ENCODE measurements at places on chromosomes 6 and 20. TPM values are rescaled to one million over a fixed set of nuclear protein-coding genes. Genes with fewer than 3 reads are reported as not detected.

Gene B3GAT2
- total RNA-seq, result not detected

Gene GRIK2
- total RNA-seq, result 8.8 TPM

Gene BTN3A1
- 16.7 TPM for total RNA-seq

Gene HLA-DRB1
- 25.5 TPM for total RNA-seq

Gene COX4I2
- 2.5 TPM for total RNA-seq

Gene DLK2
- 3.9 TPM for total RNA-seq

Gene MEP1A
- not detected for total RNA-seq

Gene HLA-DRA
- 158 TPM for total RNA-seq

Gene HLA-DQA1
- 7.4 TPM for total RNA-seq

Gene SLC22A16
- not detected for total RNA-seq

Gene CD164
- 115 TPM for total RNA-seq

Gene ISM1
- total RNA-seq, result 14.5 TPM

Gene PGC
- total RNA-seq, result 3.4 TPM

Gene CALHM4
- not detected for total RNA-seq

Gene TBXT
- total RNA-seq, result not detected

Gene RHAG
- 2.5 TPM for total RNA-seq

Gene SUPT3H
- total RNA-seq, result 4.2 TPM

Gene CAGE1
- not detected for total RNA-seq

Gene RNF144B
- 6.9 TPM for total RNA-seq

Gene DZANK1
- total RNA-seq, result 2.9 TPM

Gene TCF21
- total RNA-seq, result 12.5 TPM

Gene GUCA1A
- not detected for total RNA-seq

Gene GJA10
- not detected for total RNA-seq

Gene TRPC4AP
- total RNA-seq, result 61.9 TPM

Gene DLGAP4
- 77.3 TPM for total RNA-seq

Gene TAP2
- total RNA-seq, result 19.9 TPM

Gene POM121L2
- total RNA-seq, result not detected

Gene TOP1
- total RNA-seq, result 38.1 TPM

Gene ZNF311
- 0.25 TPM for total RNA-seq

Gene UST
- total RNA-seq, result 14.2 TPM

Gene TMEM217
- total RNA-seq, result not detected

Gene C20orf204
- total RNA-seq, result 0.98 TPM

Gene AGPAT1
- total RNA-seq, result 35.1 TPM

Gene TBX18
- total RNA-seq, result 9.8 TPM

Gene JAG1
- 185 TPM for total RNA-seq

Gene RWDD2A
- 2.0 TPM for total RNA-seq

Gene SLC4A11
- 4.9 TPM for total RNA-seq

Gene HTR1E
- total RNA-seq, result not detected

Gene MATN4
- total RNA-seq, result not detected

Gene LRRN4
- total RNA-seq, result not detected

Gene IRF4
- total RNA-seq, result 2.9 TPM

Gene SDC4
- 62.6 TPM for total RNA-seq

Gene ULBP3
- 1.7 TPM for total RNA-seq

Gene CLVS2
- 1.5 TPM for total RNA-seq

Gene LPA
- 0.49 TPM for total RNA-seq

Gene KIF25
- total RNA-seq, result not detected

Gene MYO6
- total RNA-seq, result 20.4 TPM

Gene HLA-DPA1
- 82.3 TPM for total RNA-seq

Gene ALDH5A1
- 14.2 TPM for total RNA-seq

Gene OXT
- not detected for total RNA-seq
